ENCODE measurements at places on chromosomes 12 and 14.

DNA sequence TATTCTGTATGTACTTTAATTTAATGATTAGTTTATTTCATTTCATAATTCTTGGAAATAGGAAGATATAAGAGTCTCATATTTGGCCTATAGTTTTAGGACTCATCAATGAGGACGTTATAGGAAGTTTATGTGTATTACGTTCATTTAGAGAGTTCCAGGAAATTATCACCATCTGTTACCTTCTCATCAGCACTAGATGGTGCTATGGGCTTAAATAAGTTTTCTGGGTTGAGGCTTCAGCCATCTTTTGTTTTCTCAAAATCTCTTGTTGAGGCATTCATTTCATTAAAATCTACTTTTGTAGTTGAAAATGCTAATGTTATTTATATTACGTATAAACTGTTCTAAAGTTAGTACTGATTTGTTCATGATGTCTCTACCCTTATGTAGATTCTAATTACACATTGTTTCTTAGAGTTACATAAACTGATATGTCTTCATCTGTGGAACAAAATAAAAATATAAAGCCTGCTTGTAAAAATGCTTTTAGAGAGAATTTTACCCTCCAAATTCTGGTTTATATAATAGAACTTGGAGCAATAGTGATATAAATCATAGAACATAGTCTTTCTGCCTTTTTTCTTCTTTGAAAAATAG, 89.2 kb downstream of the CFAP54 start:
- DNase-seq: peak; percentile 62

GRCh38 chr12:89351489-89352241, 636 bp downstream of the DUSP6 start:
- DNase-seq: peak; percentile 56

DNA sequence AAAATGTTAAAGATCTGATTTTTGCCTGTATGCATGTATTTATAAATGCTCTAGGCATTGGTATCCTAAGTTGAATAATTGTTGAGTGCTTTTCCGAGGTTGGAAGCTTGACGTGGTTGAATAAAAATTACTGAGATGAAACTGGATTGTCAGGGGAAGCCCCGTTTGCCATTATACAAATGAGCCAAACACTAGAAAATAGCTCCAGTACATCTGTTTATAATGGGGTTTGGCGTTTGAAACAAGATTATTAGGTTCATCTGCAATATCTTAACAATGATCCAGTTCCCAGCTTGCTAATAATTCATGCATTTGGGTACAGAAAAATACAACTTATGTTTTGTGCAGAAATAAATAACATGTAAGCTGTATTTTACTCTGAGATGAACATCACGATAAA, 789.6 kb downstream of the GALC start:
- DNase-seq: no peak

DNA sequence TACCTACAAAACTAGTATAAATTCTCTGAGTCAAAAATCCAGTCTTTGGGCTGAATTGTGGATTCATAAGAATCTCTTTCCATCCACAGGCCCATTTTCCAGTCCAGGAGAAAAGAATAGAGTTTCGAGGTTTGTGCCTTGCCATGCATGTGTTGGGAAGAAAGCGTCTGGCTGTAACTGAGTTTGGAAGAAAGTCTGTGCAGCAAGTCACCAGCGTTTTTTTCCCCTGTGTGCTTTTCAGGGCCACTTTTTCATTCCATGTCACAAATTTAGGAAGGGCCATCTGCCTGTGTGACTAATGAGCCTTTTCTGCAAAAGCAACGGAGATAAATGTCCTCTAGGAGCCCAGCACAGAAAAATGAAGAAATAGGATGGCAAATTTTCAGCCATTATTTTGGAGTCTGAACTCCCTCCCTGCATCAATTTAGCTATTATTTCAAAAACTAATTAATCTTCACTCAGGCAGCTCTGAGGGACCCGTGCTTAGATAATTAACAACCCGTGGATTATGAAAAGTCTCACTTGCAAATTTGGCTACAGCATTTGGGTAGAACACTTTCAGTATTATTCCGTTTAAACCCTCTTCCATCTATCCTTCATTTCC, 261.5 kb downstream of the SUDS3 start:
- DNase-seq: no peak

- DNase-seq: no peak
These were observed 194.6 kb upstream of the KRR1 start for GRCh38 chr12:75705749-75706711.

- DNase-seq: no peak
These were observed 475.4 kb downstream of the NPAS3 start for GRCh38 chr14:33414041-33414440.

GRCh38 chr14:99780690-99781089, 12.5 kb upstream of the EML1 start:
- no peak for DNase-seq
